ENCODE measurements at places on chromosomes 6 and 20. TPM values are rescaled to one million over a fixed set of nuclear protein-coding genes. Genes with fewer than 3 reads are reported as not detected.

Gene BPIFB4
- not detected for total RNA-seq

Gene TULP1
- total RNA-seq, result not detected

Gene DDR1
- 13.8 TPM for total RNA-seq

Gene ZBP1
- not detected for total RNA-seq

Gene FUCA2
- 30.2 TPM for total RNA-seq

Gene C2
- total RNA-seq, result 3.3 TPM

Gene MYCT1
- total RNA-seq, result 0.16 TPM

Gene TBXT
- total RNA-seq, result not detected

Gene PCSK2
- total RNA-seq, result not detected

Gene ADTRP
- 0.81 TPM for total RNA-seq

Gene SEMG1
- not detected for total RNA-seq

Gene BANF2
- not detected for total RNA-seq

Gene MOCS3
- total RNA-seq, result 11.2 TPM

Gene BCKDHB
- 22.2 TPM for total RNA-seq

Gene CALHM5
- 4.4 TPM for total RNA-seq

Gene SLC26A8
- not detected for total RNA-seq

Gene C4B
- 2.1 TPM for total RNA-seq

Gene LINC00237
- not detected for total RNA-seq

Gene COL20A1
- not detected for total RNA-seq
